Thoracic aorta (tissue), 2 donors: ENCODE measurements at places on chromosomes 1 and 21.

DNA sequence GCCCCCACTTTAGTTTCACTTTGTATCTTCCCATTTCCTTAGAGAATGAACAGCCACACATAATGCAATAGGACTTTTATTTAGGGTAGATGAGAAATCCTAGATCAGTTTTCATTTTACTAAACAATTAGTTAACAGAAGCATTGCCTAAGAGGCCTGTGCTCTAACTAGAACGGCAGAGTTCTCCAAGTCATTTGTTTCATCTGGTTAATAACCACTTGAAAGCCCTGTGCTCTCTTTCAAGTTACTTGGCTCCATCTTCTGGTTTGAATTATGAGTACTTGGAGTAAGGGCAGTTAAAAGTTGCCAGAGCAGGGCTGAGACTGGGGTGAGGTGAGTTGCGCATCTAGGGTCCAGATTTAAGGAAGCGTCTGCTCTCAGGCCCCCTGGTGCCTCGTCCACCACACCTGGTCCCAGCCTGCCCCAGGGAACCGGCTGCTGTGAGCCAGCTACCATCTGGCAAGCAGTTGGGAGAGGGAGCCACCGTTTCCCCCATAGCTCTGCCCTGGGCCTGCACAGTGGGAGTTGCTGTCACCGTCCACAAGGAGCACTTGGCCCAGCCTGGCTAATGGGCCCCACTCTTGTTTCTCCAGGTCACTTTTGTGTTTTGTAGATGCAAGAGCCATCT lies 18.1 kb upstream of the SLC44A3 start:
- DNase-seq = no peak

DNA sequence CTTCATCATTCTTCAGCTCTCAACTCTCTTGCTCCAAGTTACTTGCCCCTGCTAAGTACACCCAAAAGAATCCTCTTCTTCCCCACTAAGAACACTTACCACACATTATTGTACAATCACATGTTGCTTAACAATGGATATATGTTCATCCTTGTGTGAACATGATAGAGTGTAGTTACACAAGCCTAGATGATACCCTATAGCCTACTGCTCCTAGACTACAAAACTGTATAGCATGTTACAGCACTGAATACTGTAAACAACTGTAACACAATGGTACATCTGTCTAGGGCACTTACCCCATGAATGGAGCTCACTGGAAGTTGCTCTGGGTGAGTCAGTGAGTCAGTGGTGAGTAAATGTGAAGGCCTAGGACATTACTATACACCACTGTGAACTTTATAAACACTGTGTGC lies 77.4 kb downstream of the RERE start:
- no peak for DNase-seq

- DNase-seq = no peak
These were observed 42.7 kb upstream of the B3GALT2 start for GRCh38 chr1:193229136-193229535.

GRCh38 chr1:42639116-42639515 lies 19.1 kb upstream of the PPIH start:
- DNase-seq = no peak

DNA sequence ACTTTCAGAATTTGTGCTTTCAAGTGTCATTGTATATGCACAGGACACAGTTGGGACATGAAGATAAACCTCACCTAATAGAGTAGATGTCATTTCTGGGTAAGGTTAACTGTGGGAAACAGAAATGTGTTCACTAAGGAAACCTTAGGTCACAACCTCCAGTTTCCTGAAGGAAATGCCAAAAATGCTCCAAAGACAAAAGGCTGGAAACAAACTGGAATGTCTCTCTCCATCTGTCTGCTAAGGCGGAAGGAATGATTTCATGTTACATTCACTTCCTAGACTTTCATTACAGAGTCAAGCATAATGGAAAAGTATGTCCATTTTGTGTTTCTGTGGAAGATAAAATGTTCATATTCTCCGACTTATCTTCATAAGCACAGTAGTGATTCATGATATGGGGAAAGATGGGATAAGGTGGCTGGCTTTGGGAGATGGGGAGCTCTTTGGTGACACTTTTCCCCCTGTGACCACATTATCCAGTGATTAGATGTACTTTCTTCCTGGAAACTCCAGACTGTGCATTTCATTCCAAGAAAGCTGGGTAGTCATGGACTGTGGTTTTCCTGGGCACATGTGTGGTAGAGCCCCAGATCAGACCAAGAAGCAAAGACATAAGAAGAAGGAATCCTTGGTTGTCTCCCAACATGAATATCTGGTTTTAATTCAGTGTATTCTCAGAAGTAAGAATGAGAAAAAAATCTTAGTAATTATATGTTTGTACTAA lies 5.7 kb downstream of the S1PR1 start:
- DNase-seq = no peak

- no peak for DNase-seq
These were observed 65.1 kb downstream of the RIPK4 start for GRCh38 chr21:41701749-41702148.

DNA sequence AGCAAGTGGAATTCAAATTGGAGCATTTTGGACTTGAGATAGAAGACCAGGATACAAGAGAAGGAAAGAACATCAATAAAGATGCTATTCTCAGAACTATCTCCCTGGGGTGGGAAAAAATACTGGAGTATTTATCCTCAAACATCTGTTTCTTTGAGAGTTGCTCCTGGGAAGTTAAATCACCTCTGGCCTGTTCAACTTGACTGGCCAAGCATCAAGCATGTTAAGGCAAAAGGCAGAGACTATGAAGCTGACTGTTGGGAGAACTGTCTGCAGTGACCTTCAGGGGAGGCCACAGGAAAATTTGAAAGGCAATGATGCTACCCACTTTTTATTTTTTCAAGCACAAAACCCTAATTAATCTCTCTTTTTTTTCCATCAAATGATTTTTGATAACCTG lies 239.0 kb downstream of the NTNG1 start:
- DNase-seq = no peak

- no peak for DNase-seq
These were observed 430.1 kb downstream of the KCNT2 start for GRCh38 chr1:196178083-196178635.

DNA sequence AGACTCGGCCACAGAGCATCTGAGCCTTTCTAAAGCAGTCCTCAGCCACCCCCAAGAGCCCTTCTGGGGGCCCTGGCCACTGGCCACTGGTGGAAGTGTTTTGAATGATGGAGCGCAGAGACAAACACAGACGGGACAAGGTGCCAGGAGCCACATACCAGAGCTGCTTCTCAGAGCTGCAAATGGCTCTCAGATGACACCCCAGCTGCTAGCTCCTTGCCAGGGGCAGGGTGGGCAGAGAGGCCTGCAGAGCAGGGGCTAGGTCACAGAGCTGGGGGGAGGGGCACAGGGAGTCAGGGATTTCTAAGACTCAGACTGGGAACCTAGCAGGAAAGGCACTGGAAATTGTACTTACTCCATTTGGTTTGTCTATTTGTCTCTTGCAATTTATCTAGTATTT lies 30.4 kb downstream of the KCNN3 start:
- DNase-seq = no peak

DNA sequence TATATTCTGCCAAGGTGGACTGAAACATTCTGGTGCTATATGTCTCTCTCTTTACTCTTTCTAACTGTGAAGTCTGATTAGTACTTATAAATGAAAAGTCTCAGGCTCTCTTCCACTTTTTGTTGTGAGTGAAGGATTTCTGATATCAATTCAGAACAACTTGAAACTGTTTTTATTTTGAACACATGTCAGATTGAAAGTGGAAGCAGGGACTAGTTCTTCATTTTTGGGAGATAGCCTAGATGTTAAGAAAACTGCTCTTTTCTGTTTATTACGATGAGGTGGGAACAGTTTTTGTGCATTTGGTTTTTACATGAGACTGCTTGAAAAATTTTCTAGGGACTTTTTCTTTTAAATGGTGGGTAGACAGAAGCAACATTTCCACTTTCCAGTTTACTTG lies 14.5 kb upstream of the GBP3 start:
- DNase-seq = no peak

GRCh38 chr1:243550276-243550675 lies 294.4 kb downstream of the SDCCAG8 start:
- DNase-seq = no peak

GRCh38 chr1:172745014-172745413 lies 86.1 kb downstream of the FASLG start:
- no peak for DNase-seq

- DNase-seq = no peak
These were observed 7.3 kb downstream of the CD244 start for GRCh38 chr1:160855181-160855981.

DNA sequence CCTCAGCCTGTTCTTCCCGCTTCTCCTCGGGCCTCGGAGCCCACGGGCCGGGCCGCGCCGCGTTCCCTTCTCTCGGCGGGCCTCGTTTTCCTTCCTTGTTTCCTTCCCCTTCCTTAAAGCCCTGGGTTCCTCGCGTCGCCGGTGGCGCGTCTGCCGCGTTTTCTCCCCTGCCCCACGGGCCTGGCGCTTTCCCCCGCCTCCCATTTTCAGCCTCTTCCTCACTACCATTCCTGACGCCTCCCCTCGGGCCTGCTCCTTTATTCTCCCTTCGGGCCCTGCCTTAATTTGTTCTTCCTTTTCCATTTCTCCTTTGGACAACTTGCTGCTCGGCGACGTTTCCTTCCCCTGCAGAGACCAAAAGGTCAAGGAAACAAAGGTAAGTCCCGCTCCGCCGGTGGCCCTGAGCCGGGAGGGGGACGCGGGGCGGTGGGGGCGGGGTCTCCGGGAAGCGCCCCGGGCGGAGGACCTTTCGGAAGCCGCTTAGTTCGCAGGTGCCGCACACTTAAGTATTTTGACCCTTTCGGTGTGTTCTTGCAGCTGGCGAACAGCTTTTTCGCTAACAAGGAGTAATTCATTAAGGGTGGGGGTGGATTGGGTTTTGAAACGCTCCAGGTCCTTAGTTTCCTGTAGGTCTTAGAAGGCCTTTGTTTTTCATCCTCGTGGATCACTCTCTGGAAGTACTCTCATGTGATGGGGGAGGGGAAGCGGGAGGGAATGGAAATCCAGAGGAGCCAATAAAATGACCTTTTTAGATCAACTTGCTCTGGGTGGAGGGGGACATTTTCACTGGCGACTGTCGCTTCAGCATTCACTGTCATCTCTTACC lies 780 bp downstream of the YTHDF2 start:
- DNase-seq = no peak

DNA sequence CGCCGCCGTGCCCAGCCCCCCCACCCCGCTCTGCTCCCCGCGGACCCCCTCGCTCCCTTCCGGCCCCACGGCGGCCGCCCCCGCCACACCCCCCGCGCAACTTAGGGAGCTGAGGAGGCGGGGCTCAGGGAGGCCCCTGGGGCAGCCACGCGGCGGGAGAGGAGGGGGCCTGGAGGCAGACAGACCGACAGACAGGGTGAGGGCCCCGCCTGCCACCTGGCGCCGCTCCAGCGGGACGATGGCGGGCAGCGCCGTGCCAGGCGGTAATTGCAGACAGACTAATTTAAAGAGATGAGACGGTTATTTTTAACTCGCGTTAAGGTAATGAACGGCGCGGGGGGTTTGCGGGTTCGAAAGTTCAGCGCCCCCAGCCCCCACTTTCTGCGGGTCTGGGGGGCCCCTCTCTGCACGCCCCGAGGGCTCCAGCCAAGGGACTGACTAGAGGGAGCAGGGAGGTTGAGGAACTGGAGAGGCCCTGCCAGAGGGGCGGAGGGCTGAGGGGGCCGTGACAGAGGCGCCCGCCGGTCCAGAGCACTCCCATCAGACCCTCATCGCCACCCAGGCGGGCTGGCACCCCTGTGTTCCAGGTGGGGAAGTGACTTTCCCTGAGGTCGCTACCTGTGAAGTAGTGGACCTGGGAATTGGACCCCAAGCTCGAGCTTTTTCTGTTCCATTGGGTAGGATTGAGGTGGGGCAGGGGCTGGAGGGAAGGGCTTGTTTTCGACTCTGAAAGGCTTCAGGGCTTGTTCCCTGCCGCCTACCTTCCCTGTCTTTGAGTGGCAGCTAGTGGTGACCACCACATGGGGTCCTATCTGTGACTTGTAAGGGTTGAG lies 5.4 kb downstream of the FOXO6 start:
- no peak for DNase-seq

DNA sequence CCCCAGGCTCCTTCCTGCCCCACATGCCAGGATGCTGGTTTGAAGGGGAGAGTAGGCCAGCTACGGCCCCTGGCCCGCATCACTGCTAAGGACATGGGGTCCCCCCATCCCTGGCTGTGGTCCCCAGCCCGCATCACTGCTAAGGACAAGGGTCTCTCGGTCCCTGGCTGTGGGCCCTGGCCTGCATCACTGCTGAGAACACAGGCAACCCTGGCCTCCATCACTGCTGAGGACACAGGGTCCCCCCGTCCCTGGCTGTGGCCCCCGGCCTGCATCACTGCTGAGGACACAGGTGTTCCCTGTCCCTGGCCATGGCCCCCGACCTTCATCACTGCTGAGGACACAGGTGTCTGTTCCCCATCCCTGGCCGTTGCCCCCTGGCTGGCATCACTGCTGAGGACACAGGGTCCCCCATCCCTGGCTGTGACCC lies 448 bp upstream of the OBSCN start:
- no peak for DNase-seq

DNA sequence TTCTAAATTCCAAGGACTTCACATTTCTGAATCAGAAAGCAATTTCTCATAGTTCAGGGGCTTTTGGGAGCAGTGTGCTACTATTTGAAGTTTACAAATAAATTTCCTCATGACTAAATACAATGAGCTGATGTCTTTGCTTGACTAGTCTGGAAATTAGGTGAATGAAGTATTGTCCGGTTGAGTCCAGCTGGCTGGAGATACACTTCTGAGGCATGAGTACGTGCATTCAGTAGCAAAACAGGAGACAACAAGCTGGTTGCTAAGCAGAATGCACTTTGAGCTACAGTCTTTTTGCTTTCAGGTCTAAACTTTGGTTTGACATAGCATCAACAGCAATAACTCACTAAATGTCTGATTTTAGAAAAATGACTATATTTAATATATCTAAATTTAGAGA lies 27.1 kb downstream of the ZNHIT6 start:
- DNase-seq = no peak

DNA sequence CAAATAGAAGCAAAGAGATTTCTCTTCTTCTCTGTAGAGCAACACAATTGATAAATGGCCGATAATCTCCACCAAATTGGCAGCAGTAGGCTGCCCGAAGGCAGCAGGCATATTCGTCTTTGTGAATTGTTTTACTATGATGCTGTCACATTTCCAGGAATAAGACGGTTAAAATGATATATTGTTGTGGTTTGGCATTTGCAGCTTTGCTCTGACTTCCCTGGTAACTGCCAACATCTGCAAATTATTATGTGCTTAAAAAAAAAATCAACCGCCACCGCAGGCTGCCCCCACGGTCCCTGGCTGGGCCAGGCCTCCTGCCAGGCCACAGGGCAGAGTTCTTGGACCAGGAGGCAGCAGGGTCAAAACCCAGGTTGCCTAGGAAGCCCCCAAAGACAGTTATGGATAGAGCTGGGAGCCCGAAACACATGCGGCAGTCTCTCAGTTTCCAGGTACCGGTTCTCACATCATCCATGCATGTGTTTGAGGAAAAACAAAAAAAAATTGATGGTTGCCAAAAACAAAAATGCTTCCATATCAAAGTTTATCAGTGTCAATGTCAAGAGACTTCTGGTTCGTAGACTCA lies 179.3 kb downstream of the ETS2 start:
- no peak for DNase-seq

- no peak for DNase-seq
These were observed 32.1 kb upstream of the EPHX4 start for GRCh38 chr1:91997607-91998195.
